ENCODE measurements at places on chromosomes 13 and 19. TPM values are rescaled to one million over a fixed set of nuclear protein-coding genes. Genes with fewer than 3 reads are reported as not detected.
A peak's percentile ranks its signal among the peaks of the same experiment; 100 is the strongest.

DNA sequence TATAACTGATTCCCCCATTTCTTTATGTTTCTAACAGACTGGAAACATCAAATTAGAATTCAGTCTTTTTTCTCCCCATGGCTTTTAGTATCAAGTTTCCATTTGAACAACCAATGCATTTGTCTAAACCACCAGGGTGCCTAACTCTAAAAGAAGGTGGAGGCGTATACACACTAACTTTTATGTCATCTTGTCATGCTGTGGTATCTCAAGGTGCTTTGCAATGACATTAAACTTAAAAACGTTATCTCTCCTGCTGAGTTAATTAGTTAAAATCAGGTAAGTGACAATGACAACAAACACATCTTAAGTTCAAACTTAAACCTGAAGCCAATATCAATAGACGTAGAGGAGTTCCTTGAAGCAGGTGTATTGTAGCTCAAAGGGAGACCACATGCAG is 1001.7 kb downstream of the PCDH17 start:
- no peak for DNase-seq

DNA sequence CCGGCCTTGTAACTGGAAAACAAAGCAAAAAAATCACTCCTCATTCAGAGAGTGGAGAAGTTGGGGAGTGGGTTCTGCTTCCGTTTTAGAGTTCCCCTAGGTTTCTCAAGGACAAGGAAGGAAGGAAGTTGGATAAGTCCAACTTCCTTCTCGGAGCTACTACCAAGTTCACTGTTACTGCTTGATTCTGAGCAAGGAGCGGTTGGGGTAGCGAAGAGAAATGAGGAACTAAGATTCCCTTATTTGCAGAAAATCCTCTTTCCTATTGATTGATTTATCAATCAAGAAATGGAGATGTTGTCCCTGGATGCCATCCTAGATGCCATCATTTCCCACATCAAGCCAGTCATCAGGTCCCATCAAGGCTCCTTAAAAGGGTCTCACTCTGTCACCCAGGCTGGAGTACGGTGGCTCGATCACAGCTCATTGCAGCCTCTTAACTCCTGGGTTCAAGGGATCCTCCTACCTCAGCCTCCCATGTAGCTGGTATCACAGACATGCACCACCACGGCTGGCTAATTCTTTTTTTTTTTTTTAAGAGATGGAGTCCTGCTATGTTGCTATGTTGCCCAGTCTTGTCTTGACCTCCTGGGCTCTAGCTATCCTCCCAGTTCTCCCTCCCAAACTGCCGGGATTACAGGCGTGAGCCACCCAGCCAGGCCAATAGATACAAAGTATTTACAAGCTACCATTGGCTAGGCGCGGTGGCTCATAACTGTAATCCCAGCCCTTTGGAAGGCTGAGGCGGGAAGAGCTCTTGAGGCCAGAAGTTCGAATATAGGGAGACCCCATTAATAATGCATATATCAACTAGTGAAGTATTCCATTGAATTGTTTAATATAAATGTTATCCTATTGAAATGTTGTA is 809 bp upstream of the B9D2 start:
- DNase-seq = no peak

DNA sequence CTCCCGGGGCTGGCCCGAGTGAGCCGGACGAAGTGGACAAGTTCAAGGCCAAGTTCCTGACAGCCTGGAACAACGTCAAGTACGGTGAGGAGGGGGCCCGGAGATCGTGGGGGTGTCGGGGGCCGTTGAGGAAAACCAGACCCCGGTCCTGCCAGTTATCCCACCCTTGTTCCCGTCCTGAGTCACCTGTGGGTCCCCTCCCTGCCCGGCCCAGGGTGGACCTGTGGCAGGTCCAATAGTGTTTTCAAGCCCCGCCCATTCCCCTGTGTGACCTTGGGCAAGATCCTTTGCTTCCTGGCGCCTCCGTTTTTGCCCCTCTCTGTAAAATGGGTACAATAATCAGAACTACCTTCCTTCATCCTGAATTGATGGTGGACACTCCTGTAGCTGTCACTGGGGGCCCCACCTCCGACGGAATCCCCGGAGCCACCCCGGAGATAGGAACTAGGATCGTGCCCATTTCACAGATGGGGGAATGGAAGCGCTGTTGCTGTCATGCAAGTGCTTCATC is 593 bp downstream of the ATG4D start:
- DNase-seq = no peak

GRCh38 chr13:89567025-89567424 is 1780.5 kb upstream of the MIR17HG start:
- no peak for DNase-seq

- DNase-seq = no peak
These were observed 81.6 kb downstream of the CHST8 start for GRCh38 chr19:33703438-33703750.

GRCh38 chr19:18601875-18602274 is 4.7 kb downstream of the CRLF1 start:
- no peak for DNase-seq

DNA sequence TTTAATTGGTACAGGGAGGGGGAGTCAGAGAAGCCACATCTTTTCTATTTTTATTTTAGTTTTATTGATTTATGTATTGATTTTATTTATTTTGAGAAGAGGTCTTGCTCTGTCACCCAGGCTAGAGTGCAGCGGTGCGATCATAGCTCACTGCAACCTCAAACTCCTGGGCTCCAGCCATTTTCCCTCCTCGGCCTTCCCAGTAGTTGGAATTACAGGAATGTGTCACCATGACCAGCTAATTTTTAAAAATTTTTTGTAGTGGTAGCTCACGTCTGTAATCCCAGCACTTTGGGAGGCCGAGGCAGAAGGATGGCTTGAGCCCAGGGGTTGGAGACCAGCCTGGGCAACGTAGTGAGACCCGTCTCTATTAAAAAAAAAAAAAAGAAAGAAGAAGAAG is 4.1 kb downstream of the IL27RA start:
- no peak for DNase-seq

- DNase-seq = no peak
These were observed 201.5 kb downstream of the TM9SF2 start for GRCh38 chr13:99702687-99703319.

DNA sequence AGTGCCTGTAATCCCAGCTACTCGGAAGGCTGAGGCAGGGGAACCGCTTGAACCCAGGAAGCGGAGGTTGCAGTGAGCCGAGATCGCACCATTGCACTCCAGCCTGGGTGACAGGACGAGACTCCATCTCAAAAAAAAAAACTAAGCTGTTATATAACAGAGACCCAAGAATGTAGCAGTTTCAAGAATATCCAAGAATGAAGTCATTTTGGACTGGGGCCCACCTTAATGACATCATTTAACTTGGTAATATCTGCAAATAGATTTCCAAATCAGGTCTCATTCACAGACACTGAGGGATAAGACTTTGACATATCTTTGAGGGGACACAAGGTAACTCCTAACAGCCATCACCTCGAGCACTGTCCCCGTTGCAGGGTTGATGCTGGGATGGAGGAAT is 36.5 kb upstream of the MRI1 start:
- DNase-seq = peak; percentile 47

DNA sequence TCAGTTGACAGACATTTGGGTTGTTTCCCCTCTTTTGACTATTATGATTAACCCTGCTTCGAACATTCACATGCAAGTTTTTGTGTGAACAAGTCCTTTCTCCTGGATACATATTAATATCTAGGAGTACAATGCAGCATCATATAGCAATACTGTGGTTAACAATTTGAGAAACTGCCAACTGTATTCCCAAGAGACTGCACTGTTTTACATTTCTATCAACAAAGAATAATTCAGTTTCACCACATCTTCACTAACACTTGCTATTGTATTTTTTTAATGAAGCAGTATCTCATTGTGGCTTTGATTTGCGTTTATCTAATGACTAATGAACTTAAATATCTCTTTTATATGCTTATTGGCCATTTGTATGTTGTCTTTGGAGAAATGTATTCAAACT is 184.6 kb upstream of the NBEA start:
- DNase-seq = no peak

DNA sequence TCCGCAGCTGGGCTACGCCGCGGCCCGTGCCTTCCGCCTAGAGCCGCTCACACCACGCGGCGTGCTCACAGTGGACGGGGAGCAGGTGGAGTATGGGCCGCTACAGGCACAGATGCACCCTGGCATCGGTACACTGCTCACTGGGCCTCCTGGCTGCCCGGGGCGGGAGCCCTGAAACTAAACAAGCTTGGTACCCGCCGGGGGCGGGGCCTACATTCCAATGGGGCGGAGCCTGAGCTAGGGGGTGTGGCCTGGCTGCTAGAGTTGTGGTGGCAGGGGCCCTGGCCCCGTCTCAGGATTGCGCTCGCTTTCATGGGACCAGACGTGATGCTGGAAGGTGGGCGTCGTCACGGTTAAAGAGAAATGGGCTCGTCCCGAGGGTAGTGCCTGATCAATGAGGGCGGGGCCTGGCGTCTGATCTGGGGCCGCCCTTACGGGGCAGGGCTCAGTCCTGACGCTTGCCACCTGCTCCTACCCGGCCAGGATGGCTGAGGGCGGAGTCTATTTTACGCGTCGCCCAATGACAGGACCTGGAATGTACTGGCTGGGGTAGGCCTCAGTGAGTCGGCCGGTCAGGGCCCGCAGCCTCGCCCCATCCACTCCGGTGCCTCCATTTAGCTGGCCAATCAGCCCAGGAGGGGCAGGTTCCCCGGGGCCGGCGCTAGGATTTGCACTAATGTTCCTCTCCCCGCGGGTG is 7.4 kb downstream of the DBP start:
- no peak for DNase-seq

DNA sequence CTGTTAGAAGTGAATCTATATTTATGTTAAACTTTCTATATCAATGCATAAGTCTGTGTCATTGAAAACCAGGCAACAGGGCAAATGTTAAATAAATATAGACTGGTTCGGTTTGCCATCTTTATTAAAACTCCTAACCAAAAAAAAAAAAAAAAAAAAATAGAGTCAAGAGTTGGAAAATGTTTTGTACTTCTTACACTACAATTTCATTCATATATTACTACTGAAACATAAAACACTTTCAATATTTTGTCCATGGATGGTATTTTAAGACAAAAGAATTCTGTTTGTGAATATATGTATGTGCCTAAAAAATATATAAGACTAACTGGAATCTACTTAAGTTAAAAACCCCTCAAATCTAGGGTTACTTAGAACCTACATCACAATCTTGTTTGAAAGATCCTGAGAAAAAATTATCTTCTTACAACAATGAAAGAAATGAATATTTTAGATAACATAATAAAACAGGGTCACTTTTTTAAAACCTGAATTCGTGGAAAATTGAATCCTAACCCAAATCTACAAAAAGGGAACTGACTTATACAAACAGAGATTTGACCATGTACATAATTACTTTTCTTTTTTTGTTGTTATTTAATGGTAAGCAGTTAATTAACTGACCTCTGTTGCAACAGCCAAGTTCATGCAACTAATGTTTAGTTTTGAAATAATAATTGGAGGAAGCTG is 5.1 kb downstream of the DACH1 start:
- no peak for DNase-seq

DNA sequence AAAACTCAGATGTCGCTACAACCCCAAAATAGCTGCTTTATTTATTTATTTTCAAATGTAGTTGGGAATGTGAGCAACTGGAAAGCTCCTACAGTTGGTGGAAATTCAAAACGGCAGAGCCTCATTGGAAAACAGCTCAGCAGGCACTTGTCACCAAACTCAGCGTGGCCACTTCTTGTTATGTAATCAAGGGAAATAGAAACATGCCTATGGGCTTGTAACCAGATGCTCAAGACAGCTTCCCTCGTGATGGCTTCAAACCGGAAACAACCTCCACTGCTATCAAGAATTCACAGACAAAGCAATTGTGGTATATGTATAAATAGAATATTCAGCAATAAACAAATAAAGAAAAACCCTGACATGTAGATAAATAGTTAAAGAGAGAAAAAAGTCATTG is 627.8 kb upstream of the SLC10A2 start:
- DNase-seq = no peak

DNA sequence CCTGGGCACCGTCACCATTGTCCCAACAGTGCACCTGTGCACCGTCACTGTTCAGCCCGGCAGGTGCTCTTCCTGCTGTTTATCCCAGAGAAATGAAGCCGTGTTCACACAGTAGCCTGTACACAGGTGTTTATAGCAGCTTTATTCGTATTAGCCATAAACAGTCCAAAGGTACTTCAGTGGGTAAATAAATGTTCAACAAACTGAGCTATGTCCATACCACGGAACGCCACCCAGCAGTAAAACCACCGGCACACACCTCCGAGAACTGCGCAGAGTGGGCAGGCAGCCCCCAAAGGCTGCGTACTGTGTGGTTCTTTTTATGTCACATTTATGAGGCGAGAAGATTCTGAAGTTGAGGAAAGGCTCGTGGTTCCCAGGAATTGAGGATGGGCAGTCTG is 44.9 kb upstream of the DCUN1D2 start:
- DNase-seq = no peak

Gene B3GNT8
- polyA plus RNA-seq = 3.1 TPM

Gene KIR2DL3
- not detected for polyA plus RNA-seq

Gene FAM124A
- polyA plus RNA-seq = 2.2 TPM

Gene CRX
- not detected for polyA plus RNA-seq

Gene DCLK1
- 114 TPM for polyA plus RNA-seq

Gene FBXL3
- 34.6 TPM for polyA plus RNA-seq

Gene TICAM1
- 6.4 TPM for polyA plus RNA-seq

Gene SIGLEC8
- 0.10 TPM for polyA plus RNA-seq

Gene PLK5
- polyA plus RNA-seq = 0.30 TPM

Data from hindlimb muscle (tissue), 1 donor.